ENCODE measurements at places on chromosomes 12 and 14. TPM values are rescaled to one million over a fixed set of nuclear protein-coding genes. Genes with fewer than 3 reads are reported as not detected.

Gene SMCO2
- total RNA-seq, result 0.80 TPM

Gene TOMM20L
- total RNA-seq, result not detected

Gene LRRC10
- total RNA-seq, result not detected

Gene USP44
- total RNA-seq, result 197 TPM

Gene TESPA1
- total RNA-seq, result not detected

Gene TAS2R14
- total RNA-seq, result 0.80 TPM

Gene PTGER2
- 1.2 TPM for total RNA-seq

Gene PCED1B
- total RNA-seq, result 4.9 TPM

Gene TSPAN9
- total RNA-seq, result 29.1 TPM

Gene P2RX7
- total RNA-seq, result 0.42 TPM

DNA sequence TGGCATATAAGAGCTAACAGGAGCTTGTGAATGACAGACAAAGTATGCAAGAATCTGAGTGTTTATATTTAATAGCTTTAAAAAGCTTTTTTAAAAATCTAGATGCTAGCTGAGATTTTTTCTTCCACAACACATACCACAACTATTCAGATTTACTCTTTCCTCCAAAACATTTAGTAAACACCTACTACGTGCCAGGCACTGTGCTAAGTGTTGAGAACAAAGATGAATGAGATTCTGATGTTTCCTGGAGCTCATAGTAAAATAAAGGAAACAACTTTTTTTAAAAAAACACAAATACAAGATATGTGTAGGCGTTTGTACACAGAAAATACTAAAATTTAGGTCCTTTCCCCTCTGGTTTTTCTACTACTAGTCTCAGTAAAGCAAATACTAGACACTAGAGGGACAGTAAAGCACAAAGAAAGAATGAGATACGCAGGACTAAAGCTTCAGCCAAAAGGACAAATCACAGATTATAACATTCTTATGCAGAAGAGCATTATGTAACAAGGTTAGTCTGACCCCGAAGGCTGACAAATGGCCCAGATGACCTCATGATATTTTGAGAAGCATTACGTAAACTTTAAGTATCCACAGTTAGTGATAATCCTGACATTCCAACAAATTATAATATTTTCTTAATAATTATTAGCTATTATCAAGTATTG, 78.6 kb upstream of the PAWR start:
- no peak overlapping the region for H3K4me3 ChIP-seq
- H3K4me1 ChIP-seq, result no peaks in the 10 kb centered on the region
- DNase-seq, result no peak
- no peaks in the 10 kb centered on the region for H3K27me3 ChIP-seq
- H3K27ac ChIP-seq, result no peak overlapping the region

DNA sequence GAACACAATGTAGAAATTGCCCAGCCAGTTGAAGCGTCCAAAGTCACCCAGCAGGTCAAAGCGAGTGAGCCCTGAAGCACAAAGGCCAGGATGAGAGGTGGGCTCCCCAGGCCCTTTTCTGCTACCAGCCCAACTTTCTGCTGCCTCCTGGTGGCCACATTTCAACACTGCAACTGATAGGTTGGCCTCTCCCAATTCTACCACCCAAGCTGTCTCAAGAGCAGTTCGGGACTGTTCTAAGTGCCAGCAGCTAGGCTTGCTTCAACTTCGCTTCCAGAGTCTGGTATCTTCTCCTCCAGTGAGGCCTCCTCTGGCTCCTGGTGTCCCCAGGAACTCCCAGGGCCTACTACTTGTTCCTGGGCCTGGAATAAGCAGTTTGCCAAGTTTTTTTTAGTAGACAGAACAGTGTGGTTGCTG, 3.4 kb upstream of the DHH start:
- peak; percentile 88 for DNase-seq
- peaks cover 10% of the 10 kb centered on the region for H3K4me1 ChIP-seq
- H3K27ac ChIP-seq, result no peak overlapping the region

GRCh38 chr14:99758121-99758821, 34.9 kb upstream of the EML1 start:
- DNase-seq, result no peak
- H3K4me1 ChIP-seq, result peaks cover 11% of the 10 kb centered on the region
- H3K4me3 ChIP-seq, result no peak overlapping the region
- no peak overlapping the region for H3K27ac ChIP-seq

GRCh38 chr12:46124848-46125619, 134.7 kb upstream of the SCAF11 start:
- H3K27ac ChIP-seq, result no peak overlapping the region
- no peak for DNase-seq
- H3K4me3 ChIP-seq, result no peak overlapping the region
- no peaks in the 10 kb centered on the region for H3K27me3 ChIP-seq
- no peaks in the 10 kb centered on the region for H3K36me3 ChIP-seq

- H3K36me3 ChIP-seq, result no peaks in the 10 kb centered on the region
- H3K27me3 ChIP-seq, result no peaks in the 10 kb centered on the region
- no peak overlapping the region for H3K27ac ChIP-seq
- no peaks in the 10 kb centered on the region for H3K4me1 ChIP-seq
- no peak overlapping the region for H3K4me3 ChIP-seq
Observed at GRCh38 chr12:42299392-42300308, 26.2 kb downstream of the ZCRB1 start.

DNA sequence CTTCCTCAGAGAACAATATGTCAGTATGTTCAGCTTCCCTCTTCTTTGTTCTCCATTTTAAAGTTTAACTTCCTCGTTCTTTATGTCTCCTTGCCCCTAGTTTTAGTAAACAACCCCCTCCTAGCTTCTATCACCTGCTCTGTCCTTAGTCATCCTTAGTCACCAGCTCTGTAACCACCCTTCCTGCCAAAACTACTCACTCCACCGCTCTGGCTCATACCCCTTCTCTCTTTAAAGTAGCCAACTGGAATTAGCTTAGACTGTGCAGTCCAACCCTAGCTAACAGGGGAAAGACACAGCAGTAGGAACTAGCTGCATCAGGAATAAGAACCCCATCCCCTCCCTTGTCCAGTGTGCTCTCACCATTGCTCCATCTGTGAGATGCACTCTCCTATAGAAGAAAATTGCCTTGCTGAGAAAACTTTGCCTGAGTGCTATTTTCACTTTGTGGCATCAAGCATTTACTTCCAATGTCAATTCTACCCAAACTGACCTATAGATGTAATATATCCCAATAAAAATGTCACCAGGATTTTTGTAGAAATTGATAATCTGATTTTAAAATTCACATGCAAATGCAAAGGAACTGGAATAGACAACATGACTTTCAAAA, 603.2 kb downstream of the C12orf50 start:
- no peaks in the 10 kb centered on the region for H3K4me1 ChIP-seq
- no peaks in the 10 kb centered on the region for H3K36me3 ChIP-seq
- H3K27ac ChIP-seq, result no peak overlapping the region
- H3K27me3 ChIP-seq, result no peaks in the 10 kb centered on the region

DNA sequence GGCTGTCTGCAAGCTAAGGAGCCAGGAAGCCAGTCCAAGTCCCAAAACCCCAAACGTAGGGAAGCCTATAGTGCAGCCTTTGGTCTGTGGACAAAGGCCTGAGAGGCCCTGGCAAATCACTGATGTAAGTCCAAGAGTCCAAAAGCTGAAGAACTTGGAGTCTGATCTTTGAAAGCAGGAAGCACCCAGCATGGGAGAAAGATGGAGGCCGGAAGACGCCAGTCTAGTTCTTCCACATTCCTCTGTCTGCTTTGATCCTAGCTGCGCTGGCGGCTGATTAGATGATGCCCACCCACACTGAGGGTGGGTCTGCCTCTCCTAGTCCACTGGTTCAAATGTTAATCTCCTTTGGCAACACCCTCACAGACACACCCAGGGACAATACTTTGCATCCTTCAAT, 58.5 kb downstream of the CAPS2 start:
- H3K4me3 ChIP-seq, result no peak overlapping the region
- H3K4me1 ChIP-seq, result no peaks in the 10 kb centered on the region
- H3K27me3 ChIP-seq, result no peaks in the 10 kb centered on the region
- DNase-seq, result no peak

- no peaks in the 10 kb centered on the region for H3K4me1 ChIP-seq
- no peaks in the 10 kb centered on the region for H3K27me3 ChIP-seq
Observed at GRCh38 chr12:70590051-70590450, 47.2 kb downstream of the PTPRB start.

DNA sequence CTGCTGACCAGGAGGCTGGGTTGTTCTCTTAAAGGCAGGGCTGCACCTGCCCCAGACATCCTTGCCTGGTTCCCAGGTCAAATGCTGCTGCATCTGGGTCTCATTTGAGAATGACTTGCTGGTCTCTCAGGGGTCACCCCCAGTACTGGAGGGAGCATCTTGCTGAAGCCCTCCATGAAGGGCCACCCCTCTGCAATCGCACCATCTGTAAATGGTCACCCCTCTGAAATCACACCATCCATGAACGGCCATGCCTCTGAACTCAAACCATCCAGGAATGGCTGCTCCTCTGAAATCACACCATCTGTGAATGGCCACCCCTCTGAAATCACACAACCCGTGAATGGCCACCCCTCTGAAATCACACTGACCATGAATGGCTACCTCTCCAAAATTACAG, 7.3 kb upstream of the SERPINA6 start:
- no peak overlapping the region for H3K4me3 ChIP-seq
- no peaks in the 10 kb centered on the region for H3K4me1 ChIP-seq
- peak; percentile 27 for DNase-seq
- no peaks in the 10 kb centered on the region for H3K36me3 ChIP-seq
- 0 out of 2 replicates have a peak, but pooled peaks cover 2% of the 10 kb centered on the region for H3K27me3 ChIP-seq

DNA sequence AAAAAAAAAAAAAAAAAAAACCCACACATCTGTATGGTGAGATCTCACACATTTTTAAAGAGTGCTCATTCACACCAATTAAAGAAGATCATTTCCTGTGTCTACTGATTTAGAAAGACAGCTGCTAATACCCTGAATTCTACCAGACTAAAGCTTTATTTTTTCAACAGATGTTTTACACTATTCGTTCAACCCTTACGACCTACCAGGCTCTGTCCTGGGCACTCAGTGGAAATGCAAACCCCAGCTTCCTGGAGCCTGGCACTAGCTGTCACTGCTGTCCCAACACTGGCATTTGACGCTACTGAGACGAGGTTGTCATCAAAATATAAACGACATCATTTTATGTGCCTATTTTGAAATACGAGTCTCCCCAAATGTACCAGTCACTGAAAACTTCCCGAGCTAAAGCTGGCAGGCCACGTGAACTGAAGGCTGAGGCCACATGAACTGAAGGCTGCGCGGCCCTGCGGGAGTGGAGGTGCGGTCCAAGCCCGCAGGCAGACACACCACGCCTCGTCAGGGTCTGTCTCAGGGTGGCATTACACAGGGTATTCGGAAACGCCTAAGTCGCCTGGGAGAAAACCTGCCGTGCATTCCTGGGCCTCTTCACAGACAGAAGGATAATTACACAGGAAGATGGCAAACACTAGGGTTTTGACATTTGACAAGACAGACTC, 27.2 kb downstream of the SLC15A4 start:
- DNase-seq, result no peak
- H3K27me3 ChIP-seq, result no peaks in the 10 kb centered on the region
- H3K4me3 ChIP-seq, result no peak overlapping the region
- peaks cover 7% of the 10 kb centered on the region for H3K4me1 ChIP-seq

DNA sequence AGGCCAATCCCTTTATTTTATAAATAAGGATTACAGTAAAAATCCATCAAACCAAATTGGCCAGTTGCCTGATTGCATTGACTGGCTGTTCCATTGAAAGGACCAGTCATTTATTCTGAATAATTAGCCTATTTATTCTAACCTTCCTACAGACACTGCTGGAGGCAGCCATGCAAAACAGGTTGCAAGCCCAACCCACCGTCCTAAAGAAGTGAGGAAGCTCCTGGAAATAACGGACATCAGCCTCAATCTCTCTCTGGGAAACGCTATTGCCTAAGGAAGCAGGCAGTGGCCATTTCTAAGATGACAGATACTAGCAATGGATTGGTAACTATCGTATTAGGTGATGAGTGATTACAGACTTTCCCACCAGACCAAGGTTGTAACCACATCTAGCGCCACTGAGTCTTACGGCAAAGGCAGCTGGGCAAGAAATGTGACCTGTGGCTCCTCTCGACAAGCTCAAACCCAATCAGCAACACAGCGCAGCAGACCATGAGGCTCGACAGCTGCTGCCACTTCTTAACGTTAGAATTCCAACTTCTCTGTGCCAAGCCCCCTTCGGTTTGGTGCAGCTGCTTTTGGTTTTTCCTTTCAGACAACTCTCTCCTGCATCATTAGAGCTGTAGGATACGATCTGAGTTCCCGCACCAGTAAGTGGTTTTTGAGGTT, 134.2 kb downstream of the KCNK10 start:
- no peaks in the 10 kb centered on the region for H3K4me1 ChIP-seq
- H3K27ac ChIP-seq, result no peak overlapping the region
- DNase-seq, result no peak
- no peak overlapping the region for H3K4me3 ChIP-seq
- H3K36me3 ChIP-seq, result no peaks in the 10 kb centered on the region
- no peaks in the 10 kb centered on the region for H3K27me3 ChIP-seq

GRCh38 chr12:131057211-131057721, 103.6 kb downstream of the ADGRD1 start:
- H3K27ac ChIP-seq, result no peak overlapping the region
- H3K4me3 ChIP-seq, result no peak overlapping the region
- no peaks in the 10 kb centered on the region for H3K36me3 ChIP-seq
- H3K4me1 ChIP-seq, result no peaks in the 10 kb centered on the region

DNA sequence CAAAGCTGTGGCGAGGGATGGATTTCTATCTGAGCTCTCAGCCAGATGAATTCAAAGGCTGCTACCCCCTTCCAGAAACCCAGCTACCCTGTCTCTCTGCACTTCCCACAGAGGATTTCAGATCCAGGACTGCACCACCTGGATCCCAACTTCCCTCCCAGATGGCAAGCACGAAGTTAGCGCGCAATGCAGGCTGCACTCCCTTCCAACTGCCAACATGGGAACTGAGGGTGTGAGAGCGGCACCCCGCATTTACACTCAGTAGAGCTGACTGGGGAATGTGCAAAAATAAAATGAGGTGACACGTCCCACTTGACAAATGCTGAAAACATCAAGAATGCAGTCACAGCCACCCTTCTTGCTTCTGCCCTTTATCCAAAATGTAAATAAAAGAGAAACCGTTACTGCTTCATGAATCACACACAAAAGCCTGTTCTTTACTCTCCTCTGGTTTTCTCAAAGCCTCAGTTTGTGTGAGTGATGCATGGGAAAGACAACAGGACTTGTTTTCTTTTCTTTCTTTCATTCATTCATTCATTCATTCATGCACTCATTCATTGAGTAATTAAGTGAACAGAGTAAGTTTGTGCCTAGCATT, 85.7 kb downstream of the ITPK1 start:
- DNase-seq, result no peak
- no peaks in the 10 kb centered on the region for H3K36me3 ChIP-seq
- peaks cover 22% of the 10 kb centered on the region for H3K4me1 ChIP-seq
- no peak overlapping the region for H3K4me3 ChIP-seq

Measured in H1 (cell line).